ENCODE measurements at places on chromosomes 5 and 9.

- no peak for DNase-seq
Measured at GRCh38 chr9:4986296-4986695, 1.2 kb downstream of the JAK2 start.

- no peak for DNase-seq
Measured at GRCh38 chr5:25688156-25688555, 1043.4 kb upstream of the CDH10 start.

- DNase-seq: no peak
Measured at GRCh38 chr9:33139421-33140228, 27.5 kb downstream of the B4GALT1 start.

GRCh38 chr5:113692466-113692865, 179.0 kb downstream of the YTHDC2 start:
- DNase-seq: no peak

Measured in activated CD4-positive, alpha-beta memory T cell treated with anti-CD3 and anti-CD28 coated beads for 36 hours (primary cell).